ENCODE measurements at places on chromosomes 3 and 15. TPM values are rescaled to one million over a fixed set of nuclear protein-coding genes. Genes with fewer than 3 reads are reported as not detected.

The IFT80 gene
- total RNA-seq, result 43.3 TPM

The JAGN1 gene
- 31.5 TPM for total RNA-seq

The DNAH12 gene
- total RNA-seq, result 0.08 TPM

The CCR3 gene
- not detected for total RNA-seq

- H3K27me3 ChIP-seq, result peaks cover 35% of the 10 kb centered on the region
- DNase-seq, result no peak
- H3K36me3 ChIP-seq, result no peaks in the 10 kb centered on the region
- peaks cover 17% of the 10 kb centered on the region for H3K4me1 ChIP-seq
- no peak overlapping the region for H3K27ac ChIP-seq
- H3K4me3 ChIP-seq, result no peak overlapping the region
Observed at GRCh38 chr3:54817628-54818027, 110.2 kb downstream of the LRTM1 start.

GRCh38 chr3:134663721-134664456 lies 13.1 kb upstream of the KY start:
- H3K36me3 ChIP-seq, result no peaks in the 10 kb centered on the region
- H3K27ac ChIP-seq, result no peak overlapping the region
- peaks cover 10% of the 10 kb centered on the region for H3K27me3 ChIP-seq
- H3K4me3 ChIP-seq, result no peak overlapping the region
- H3K4me1 ChIP-seq, result no peaks in the 10 kb centered on the region

- no peaks in the 10 kb centered on the region for H3K27me3 ChIP-seq
- peak; percentile 93 for DNase-seq
- no peak overlapping the region for H3K4me3 ChIP-seq
- no peak overlapping the region for H3K27ac ChIP-seq
- H3K36me3 ChIP-seq, result no peaks in the 10 kb centered on the region
Observed at GRCh38 chr15:78108300-78109084, 16.1 kb downstream of the SH2D7 start.

DNA sequence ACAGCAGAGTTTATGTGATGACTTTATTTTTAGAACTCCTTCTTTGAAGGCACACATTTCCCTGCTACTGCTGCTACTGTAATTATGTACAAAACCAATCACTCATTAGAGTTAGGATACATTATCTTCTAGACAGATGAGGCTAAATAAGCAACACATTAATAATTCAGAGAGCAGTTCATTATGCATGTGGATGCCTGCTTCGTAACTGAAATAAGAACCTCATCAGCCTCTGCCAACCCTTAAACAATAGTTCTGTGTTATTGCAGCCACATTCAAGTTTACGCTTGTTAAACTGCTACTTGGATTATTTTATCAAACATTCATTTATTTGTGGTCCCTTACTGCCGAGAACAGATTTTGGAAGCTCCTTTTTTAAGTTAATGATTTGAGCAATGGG lies 52.5 kb upstream of the C15orf61 start:
- H3K36me3 ChIP-seq, result no peaks in the 10 kb centered on the region
- DNase-seq, result no peak
- no peak overlapping the region for H3K4me3 ChIP-seq
- no peak overlapping the region for H3K27ac ChIP-seq
- no peaks in the 10 kb centered on the region for H3K27me3 ChIP-seq
- H3K4me1 ChIP-seq, result no peaks in the 10 kb centered on the region

GRCh38 chr3:10166213-10166604 lies 1.5 kb downstream of the IRAK2 start:
- no peak for DNase-seq
- peaks cover 3% of the 10 kb centered on the region for H3K4me1 ChIP-seq
- no peaks in the 10 kb centered on the region for H3K27me3 ChIP-seq
- peak overlapping the region; percentile 76 for H3K4me3 ChIP-seq
- H3K27ac ChIP-seq, result no peak overlapping the region

- H3K36me3 ChIP-seq, result no peaks in the 10 kb centered on the region
- no peaks in the 10 kb centered on the region for H3K27me3 ChIP-seq
- H3K4me1 ChIP-seq, result peaks cover 17% of the 10 kb centered on the region
- no peak for DNase-seq
Observed at GRCh38 chr3:38031022-38031994, 1.9 kb upstream of the PLCD1 start.

- H3K4me1 ChIP-seq, result peaks cover 28% of the 10 kb centered on the region
- no peaks in the 10 kb centered on the region for H3K27me3 ChIP-seq
- peak; percentile 93 for DNase-seq
- H3K36me3 ChIP-seq, result peaks cover 5% of the 10 kb centered on the region
Observed at GRCh38 chr3:48435774-48436476, 4.0 kb downstream of the CCDC51 start.

Measured in osteocyte (in vitro differentiated cells).